ENCODE measurements at places on chromosomes 6 and 20.
A peak's percentile ranks its signal among the peaks of the same experiment; 100 is the strongest.

GRCh38 chr6:3943331-3943765 is 94.2 kb downstream of the FAM50B start:
- no peak overlapping the region for H3K4me3 ChIP-seq
- no peak for DNase-seq
- H3K4me1 ChIP-seq, result no peaks in the 10 kb centered on the region

GRCh38 chr20:62002882-62003480 is 62.7 kb downstream of the TAF4 start:
- no peaks in the 10 kb centered on the region for H3K4me1 ChIP-seq
- H3K27ac ChIP-seq, result no peak overlapping the region
- H3K27me3 ChIP-seq, result no peaks in the 10 kb centered on the region
- DNase-seq, result no peak

DNA sequence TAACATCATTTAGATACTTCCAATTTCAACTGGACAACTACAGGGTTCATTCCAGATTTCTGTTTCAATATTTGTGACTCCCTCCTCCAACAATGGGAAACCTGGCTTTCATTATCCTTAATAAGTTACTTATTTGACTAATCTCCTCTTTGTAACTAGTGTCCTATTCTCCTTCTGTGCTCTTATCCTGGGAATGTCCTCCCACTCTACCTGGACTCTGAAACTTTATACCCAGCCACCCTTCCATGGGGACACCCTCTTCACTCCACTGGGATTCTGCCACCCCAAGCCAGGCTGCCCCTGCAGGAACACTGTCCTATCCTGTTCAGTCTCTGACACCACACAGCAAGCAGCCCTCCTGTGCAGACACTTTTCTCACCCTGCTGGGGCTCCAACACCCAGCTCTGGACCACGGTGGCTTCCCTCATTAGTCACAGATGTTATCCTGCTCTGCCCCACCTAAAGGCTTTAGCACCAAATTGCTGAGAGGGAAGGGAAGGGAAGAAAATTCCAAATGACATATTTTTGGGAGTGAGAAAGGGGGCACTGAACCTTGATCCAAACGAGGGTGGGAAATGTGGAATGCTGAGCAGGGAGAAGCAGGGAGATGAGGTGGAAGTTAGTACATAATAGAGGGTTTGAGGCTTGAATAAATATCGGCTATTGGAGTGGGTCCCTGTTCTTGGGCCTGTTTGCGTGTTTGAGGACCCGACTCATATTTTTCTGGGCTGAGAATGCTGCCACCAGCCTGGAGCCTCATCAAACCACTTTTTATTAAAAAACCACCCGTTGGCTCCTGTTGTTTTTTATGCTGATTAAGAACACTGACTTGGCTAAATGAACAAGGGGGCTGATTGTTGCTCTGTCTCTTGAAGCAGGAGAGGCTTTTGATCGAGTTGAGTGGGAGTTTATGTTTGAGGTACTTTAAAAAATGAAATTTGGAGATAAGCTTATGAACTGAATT is 54.0 kb upstream of the AKIRIN2 start:
- no peak for DNase-seq
- no peaks in the 10 kb centered on the region for H3K36me3 ChIP-seq
- H3K27ac ChIP-seq, result peak overlapping the region; percentile 14
- H3K4me1 ChIP-seq, result peaks cover 21% of the 10 kb centered on the region

DNA sequence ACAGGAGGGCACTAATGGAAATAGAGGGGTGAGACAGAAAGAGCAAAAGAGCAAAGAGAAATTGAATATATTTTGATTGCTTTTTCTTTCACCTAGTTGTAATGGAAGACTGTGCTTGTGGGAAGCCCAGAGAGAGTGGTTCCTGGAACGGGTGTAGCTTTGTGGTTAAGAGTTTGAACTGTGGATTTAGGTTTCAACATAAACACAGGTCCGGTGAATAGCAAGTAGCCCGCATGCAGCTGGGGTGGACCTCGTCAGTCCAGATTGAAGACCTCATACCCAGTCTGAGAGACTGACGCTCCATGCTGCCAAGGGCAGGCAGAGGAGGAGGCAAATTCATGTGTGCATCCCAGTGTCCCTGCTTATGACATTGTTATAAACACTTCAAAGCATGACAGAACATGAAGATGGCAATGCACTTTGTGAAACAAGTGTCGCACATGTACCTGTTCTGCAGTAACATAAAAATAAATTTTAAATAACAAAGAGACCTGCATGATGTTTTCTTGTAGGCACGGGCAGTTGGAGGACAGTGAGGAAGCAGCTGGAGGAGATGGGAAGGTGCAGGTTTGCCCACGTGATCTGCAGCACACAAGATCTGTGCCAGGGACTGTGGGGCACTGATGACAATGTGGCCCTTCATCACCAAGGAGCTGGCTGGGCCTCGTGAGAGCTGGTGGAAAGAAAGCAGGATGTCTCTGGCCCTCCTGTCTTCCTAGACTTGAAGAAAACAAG is 220.5 kb upstream of the SSTR4 start:
- no peaks in the 10 kb centered on the region for H3K36me3 ChIP-seq
- H3K4me1 ChIP-seq, result no peaks in the 10 kb centered on the region
- H3K4me3 ChIP-seq, result no peak overlapping the region
- peaks cover 8% of the 10 kb centered on the region for H3K27me3 ChIP-seq
- H3K27ac ChIP-seq, result no peak overlapping the region

- H3K27me3 ChIP-seq, result no peaks in the 10 kb centered on the region
- DNase-seq, result no peak
- no peaks in the 10 kb centered on the region for H3K4me1 ChIP-seq
- H3K36me3 ChIP-seq, result no peaks in the 10 kb centered on the region
- H3K27ac ChIP-seq, result no peak overlapping the region
- no peak overlapping the region for H3K4me3 ChIP-seq
These were observed 338.0 kb upstream of the PTCHD4 start for GRCh38 chr6:48449002-48449401.

GRCh38 chr6:66173587-66173986 is 466.6 kb upstream of the EYS start:
- no peaks in the 10 kb centered on the region for H3K36me3 ChIP-seq
- H3K4me1 ChIP-seq, result no peaks in the 10 kb centered on the region
- no peak overlapping the region for H3K4me3 ChIP-seq
- no peak for DNase-seq

DNA sequence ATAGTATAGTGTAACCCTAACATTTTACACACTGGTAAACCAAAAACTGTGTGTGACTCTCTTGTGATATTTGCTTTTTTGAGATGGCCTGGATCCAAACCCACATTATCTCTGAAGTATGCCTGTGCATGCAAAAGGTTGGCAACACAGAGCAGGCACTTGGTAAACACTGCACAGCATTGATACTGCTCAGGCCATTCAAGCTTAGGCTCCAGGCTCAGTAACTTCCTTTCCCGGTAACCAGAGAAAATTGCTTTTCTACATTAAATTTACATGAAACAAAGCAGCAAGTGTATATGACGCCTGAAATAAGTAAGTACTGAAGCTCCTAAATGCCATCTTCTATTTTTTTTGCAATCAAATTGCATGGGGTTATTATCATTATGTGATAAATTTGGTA is 205.7 kb downstream of the EPM2A start:
- no peak overlapping the region for H3K27ac ChIP-seq
- H3K27me3 ChIP-seq, result peaks cover 2% of the 10 kb centered on the region
- H3K36me3 ChIP-seq, result no peaks in the 10 kb centered on the region
- H3K4me1 ChIP-seq, result no peaks in the 10 kb centered on the region

- H3K36me3 ChIP-seq, result no peaks in the 10 kb centered on the region
- DNase-seq, result no peak
- H3K4me3 ChIP-seq, result no peak overlapping the region
- no peaks in the 10 kb centered on the region for H3K4me1 ChIP-seq
These were observed 85.3 kb downstream of the NKAIN2 start for GRCh38 chr6:123888771-123889513.

DNA sequence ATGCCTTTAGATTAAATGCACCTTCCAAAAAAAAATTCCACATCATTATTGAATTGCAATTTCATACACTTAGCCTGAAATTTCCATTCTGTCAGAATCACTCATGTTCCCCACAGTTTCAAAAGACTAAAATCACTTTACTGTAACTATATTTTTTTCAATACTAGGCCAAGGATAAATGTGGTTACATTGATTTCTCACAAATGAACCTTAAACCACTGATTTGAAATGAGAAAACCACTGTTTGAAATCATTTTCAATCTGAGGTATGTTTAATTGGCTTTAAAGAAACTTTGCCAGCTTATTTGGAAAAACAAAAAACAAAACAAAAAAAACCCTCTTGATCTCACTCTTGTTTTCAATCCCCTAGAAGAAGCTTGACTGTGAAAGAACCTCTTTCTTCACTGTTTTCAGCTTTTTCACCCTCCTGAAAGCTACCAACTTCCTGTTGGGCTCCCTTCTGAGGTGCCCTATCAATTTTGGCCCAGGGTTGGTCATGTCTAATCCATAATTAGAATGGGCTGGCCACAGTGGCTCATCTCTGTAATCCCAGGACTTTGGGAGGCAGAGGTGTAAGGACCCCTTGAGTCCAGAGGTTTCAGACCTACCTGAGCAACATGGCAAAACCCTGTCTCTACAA is 242.5 kb downstream of the ADGRG6 start:
- H3K4me3 ChIP-seq, result no peak overlapping the region
- H3K36me3 ChIP-seq, result no peaks in the 10 kb centered on the region
- no peak for DNase-seq
- H3K4me1 ChIP-seq, result peaks cover 27% of the 10 kb centered on the region

DNA sequence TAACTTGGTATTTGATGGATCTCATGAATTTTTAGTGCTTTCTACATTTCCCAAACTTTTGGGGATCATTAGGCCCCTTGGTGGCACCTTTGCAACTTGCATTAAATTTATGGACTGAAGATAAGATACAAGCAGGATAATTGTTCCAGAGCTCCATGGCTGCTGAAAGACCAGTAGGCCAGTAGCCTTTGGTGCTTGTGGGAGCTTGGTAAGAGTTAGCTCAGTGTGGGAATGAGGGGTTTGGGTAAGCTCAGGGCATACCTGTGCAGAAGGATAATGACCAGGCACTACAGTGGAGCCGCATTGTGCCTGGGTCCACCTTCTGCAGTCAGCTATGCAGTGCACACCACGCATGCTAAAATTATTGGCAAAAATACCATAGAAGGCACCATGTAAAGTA is 240.5 kb upstream of the SUPT3H start:
- H3K4me3 ChIP-seq, result no peak overlapping the region
- DNase-seq, result no peak
- peaks cover 41% of the 10 kb centered on the region for H3K4me1 ChIP-seq
- no peak overlapping the region for H3K27ac ChIP-seq
- H3K27me3 ChIP-seq, result no peaks in the 10 kb centered on the region

DNA sequence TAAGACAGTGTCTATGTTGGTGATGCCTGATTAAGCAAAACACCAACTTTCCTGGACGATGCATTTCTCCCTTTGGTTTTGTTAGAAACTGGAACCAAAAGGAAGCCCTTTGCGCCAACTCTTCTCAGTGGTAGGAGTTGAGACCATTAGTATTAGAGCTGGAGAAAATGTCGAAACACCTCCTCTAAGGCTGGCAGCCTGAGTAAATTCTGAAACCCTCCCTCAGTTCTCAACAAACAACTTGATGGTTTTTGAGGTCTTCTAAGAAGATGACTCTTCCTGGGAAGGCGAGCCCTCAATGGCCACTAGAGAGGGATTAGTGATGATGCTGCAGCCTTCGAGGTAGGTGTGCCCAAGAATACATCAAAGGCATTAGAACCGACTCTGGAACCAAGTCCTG is 78.4 kb upstream of the CCN6 start:
- H3K36me3 ChIP-seq, result no peaks in the 10 kb centered on the region
- peaks cover 90% of the 10 kb centered on the region for H3K4me1 ChIP-seq
- H3K27ac ChIP-seq, result peak overlapping the region; percentile 31
- no peak for DNase-seq
- no peak overlapping the region for H3K4me3 ChIP-seq
- H3K27me3 ChIP-seq, result no peaks in the 10 kb centered on the region

- no peak overlapping the region for H3K4me3 ChIP-seq
- DNase-seq, result no peak
- no peak overlapping the region for H3K27ac ChIP-seq
- H3K27me3 ChIP-seq, result no peaks in the 10 kb centered on the region
- peaks cover 16% of the 10 kb centered on the region for H3K36me3 ChIP-seq
- H3K4me1 ChIP-seq, result peaks cover 17% of the 10 kb centered on the region
These were observed 4.4 kb downstream of the TTPAL start for GRCh38 chr20:44480097-44480496.

DNA sequence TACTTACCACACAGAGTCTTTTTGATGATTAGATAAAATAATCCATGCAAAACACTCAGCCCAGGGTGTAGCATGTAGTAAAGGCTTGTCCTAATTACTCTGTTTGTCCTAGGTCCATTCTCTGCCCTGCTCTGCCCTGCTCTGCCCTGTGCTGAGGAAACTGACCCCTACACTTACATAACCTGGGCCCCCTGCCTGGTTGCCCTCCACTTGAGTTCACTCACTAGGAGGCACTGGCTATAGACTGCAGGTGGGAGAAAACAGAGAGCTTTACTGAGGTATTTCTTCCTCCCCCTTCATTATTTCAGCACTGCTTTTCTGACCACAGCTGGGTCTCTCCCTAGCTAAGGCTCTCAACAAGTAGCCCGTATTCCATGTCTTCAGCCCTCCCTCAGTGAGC is 70.9 kb upstream of the TBX18 start:
- DNase-seq, result no peak
- no peaks in the 10 kb centered on the region for H3K27me3 ChIP-seq
- H3K27ac ChIP-seq, result no peak overlapping the region
- no peaks in the 10 kb centered on the region for H3K4me1 ChIP-seq

DNA sequence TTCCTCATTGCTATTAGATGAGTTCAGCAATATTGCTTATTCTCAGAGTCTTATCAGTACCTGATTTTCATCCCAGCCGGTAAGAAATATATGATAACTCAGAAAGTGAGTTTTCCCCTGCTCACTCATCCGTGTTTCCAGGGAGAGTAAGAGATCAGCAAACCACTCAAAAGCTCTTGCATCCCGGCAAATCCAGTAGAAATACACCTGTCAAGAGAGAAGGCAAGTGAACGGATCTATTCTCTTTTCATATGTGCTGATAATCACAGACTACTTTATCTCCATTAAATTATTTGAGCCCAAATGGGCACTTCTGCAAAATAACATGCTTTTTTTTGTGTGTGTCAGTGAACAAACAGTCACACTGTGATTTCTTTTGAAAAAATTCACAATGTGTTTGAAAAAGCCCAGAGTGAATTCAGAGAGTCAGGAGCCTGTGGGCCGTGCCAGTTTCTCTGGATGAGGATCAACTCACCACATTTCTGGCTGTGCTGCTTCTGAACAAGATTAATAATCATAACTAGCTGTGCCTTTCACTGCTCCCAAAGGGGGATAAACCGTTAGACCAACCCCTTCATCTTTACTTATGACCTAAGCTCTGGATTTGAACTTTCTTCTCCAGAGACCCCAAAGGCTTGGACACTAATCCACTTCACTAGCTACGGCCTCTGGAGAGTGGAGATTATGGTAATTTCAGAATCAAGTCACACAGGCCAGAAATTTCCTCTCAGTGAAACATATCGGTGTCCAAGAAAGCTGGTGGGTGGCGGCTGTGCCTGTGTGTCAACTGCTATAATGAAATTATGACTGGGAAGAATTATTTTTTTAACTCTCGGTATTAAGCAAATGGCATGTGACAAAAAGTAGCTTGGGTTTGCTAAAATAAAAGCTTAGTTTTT is 44.2 kb downstream of the NOX3 start:
- H3K27me3 ChIP-seq, result no peaks in the 10 kb centered on the region
- H3K4me1 ChIP-seq, result peaks cover 4% of the 10 kb centered on the region
- no peaks in the 10 kb centered on the region for H3K36me3 ChIP-seq
- no peak for DNase-seq
- H3K27ac ChIP-seq, result no peak overlapping the region

GRCh38 chr6:106959985-106960384 is 14.5 kb downstream of the CD24 start:
- no peak for DNase-seq
- H3K4me3 ChIP-seq, result no peak overlapping the region
- no peaks in the 10 kb centered on the region for H3K4me1 ChIP-seq
- no peaks in the 10 kb centered on the region for H3K36me3 ChIP-seq

Measured in activated naive CD8-positive, alpha-beta T cell treated with anti-CD3 and anti-CD28 coated beads, Interleukin-2, amount 50 U/mL, for 24 hours (primary cell).